ENCODE measurements at places on chromosomes 2 and 18.

DNA sequence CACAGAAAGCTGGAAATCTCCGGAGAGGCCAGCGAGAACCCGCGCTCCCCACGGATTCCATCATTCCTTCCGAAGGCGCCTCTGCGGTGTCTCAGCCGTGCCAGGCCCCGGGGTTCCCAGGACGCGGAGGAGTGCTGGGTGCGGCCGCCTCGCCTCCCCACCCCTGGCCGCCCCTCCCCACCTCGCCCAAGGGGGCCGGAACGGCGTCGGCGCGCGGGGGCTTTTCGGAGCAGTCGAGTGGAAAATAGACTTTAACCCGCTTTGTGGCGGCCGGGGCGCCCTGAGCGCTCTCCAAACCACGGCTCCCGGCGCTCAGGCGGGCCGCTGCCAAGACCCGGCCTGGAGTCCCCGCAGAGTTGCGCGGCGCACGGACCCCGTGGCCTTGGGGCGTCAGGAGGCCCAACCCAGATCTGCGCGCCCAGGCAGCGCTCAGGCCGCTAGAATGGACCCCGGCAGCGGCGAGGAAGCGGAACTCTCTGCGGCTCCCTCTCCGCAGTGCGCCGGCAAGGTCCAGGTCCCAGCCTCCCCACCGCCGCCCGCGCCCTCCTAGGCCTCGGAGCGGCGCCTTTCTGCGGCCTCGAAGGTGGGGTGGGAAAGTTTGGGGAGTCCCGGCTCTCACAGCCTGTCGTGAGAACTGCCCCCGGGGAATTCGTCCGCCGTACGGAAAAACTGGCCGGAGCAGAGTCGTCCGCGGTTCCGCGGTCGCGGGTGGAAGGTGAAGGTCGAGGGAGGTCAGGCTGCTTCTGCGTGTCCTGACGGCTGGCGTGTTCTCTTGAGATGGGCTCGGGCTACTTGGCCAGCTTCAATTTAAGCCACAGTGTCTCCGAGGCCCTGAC lies 1.2 kb upstream of the EMX1 start:
- no peak for DNase-seq

DNA sequence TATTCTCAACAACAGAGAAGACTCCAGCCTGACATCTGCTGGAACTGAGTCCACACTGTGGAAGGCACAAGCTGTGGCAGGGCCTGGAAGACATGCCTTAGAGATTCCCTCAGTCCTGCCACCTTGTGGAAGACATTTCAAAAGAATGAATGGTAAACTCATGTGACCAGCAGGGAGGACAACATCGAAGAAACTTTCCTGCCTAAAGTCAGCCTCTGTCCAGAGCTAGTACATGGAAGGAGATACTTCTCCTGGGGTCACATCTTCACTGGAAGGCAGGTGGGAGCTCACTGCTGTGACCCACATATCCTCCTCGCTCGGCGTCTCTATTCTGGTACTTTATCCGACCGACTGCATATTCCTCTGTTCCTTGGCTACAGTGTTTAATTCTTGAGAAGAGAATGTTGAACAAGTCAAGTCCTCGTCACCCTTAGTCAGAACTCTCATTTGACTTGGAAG lies 59.5 kb downstream of the PUM2 start:
- DNase-seq = no peak

DNA sequence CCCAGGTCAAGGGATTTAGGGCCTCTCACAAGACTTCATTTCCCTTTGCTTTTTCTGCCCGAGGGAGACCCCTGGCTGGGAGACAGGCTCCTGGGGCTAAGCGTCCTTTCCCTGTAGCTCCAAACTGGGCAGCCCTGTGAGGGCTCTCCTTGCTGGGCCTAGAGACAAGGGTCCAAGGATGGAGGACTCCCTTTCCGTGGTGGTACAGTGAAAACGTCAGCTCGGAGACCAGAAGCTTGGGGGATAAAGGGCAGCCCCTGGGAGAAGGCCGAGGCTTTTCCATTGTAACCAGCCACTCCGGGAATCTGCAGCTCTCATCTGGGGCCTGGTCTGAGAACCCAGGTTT lies 2.3 kb downstream of the SIX2 start:
- DNase-seq = no peak

DNA sequence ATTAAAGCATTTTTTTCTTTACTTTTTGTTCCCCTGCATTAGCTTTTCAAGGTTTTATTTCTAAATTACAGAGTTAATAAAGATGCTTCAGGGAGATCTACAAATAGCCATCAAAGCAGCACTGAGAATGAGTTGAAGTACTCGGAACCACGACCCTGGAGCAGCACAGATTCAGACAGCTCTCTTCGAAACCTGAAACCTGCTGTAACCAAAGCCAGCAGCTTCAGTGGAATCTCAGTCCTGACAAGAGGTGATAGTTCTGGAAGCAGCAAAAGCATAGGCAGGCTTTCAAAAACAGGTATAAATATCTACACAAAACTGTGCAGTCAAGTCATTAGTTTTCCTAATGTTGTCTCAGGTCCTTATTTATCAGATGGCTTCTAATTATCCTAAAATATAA lies 102.8 kb upstream of the UBXN4 start:
- DNase-seq = no peak

GRCh38 chr2:189631849-189632248 lies 29.4 kb upstream of the ASNSD1 start:
- no peak for DNase-seq

DNA sequence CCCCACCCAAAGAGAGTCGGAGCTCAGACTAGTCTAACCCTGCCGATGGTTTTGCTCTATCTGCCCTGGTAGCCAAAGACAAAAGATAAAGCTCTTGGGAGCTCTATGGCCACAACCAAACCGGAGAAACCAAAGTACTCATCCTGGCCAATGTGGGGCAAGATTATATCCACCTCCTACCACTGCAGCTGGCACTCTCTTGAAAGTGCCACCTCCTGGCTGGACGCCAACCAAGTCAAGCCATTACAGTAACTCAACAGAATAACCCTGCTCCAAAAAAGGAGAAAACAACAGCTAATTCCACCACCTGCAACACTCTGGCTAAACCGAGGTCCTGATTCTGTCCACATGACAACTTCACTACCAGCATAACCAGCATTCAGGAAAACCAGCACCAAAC lies 57.6 kb downstream of the SESTD1 start:
- no peak for DNase-seq

DNA sequence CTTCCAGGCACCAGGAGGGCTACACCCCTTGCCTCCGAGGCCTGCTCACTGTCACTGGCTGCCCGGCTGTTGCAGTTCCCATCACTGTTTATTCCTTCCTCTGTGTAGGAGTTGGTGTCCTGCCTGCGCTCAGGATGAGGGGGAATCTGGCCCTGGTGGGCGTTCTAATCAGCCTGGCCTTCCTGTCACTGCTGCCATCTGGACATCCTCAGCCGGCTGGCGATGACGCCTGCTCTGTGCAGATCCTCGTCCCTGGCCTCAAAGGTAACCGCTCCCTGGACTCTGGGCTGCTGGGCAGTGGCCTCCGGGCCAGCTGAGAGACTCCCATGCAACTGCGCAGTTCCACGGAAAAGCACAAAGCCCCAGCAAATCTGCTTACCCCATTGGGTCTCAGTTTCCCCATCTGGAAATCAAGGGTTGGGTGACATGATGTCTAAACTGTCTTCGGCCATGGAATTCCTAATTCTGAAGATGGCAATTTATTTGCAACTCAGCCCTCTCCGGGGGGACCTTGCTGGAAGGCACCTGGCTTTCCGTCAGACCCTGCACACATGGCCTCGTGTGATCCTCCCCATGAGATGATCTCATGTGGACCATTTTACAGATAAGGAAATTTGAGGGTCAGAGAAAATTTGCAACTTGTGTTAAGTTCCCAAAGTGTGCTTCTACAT lies 9.4 kb downstream of the COLEC11 start:
- DNase-seq = no peak

- DNase-seq = no peak
Observed at GRCh38 chr2:70827388-70827787, 7.0 kb upstream of the CLEC4F start.

DNA sequence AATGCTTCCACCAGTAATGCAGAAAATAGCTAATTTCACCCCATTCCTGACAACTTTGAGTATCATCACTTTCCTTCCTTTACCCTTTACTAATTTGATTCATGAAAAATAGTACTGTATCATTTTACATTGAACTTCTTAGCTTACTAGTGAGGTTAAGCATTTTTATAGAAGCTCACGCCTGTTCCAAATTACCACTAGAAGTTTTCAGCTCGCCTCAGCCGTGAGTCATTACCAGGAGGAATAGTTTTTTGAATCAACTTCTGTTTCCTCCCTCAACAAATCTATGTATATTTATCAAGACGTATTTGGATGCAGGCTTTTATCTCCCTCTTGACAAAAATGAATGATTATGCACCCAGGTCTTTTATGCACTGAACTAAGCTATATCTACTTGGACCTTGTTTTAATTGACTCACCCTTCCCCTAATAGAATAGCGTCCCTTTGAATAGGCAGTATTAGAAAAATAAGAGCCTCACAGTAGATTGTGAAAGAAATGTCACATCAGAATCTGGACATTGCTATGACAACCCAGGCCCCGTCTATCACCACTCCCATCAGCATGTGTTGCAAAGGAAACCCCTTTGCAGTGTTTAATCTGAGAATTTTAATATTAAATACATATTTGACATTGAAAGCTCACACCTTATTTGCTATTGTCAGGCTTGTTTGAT lies 207.4 kb upstream of the NRP2 start:
- no peak for DNase-seq

- no peak for DNase-seq
Observed at GRCh38 chr2:10522726-10523405, 74.7 kb upstream of the ODC1 start.
